ENCODE measurements at places on chromosomes 1 and 21.
A peak's percentile ranks its signal among the peaks of the same experiment; 100 is the strongest.

GRCh38 chr21:29321217-29321616 is 22.5 kb downstream of the BACH1 start:
- no peak for DNase-seq

GRCh38 chr1:177092001-177092400 is 72.5 kb downstream of the ASTN1 start:
- DNase-seq: no peak

GRCh38 chr21:41600556-41600955 is 92.6 kb upstream of the TMPRSS2 start:
- no peak for DNase-seq

DNA sequence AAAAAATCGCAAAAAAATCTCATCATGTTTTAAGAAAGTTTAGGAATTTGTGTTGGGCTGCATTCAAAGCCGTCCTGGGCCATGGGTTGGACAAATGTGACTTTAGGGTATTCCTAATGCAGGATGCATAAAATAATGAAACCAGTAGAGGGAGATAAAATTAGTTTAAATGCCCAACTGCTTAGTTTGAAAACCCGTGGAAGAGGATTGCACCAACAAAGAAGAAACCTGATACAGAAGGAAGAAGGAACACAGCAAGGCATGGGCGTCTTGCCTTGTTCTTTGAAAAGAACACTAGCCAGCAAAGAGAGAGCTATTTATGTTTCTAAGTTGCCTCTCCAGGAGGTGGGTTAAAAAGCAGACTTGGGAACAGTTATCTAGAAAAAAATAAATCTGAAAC is 37.9 kb downstream of the WDR3 start:
- no peak for DNase-seq

DNA sequence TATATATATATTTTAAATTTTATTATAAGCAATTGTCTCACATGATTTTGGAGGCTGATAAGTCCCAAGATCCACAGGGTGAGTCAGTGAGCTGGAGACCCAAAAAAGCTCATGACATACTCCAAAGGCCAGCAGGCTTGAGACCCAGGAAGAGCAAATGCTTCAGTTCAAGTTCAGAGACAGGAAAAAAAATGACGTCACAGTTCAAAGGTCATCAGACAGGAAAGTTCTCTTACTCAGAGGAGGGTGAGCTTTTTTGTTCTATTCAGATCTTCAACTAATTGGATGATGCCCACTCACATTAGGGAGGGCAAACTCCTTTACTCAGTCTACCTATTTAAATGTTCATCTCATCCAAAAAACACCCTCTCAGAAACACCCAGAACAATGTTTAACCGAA is 18.2 kb downstream of the RXRG start:
- no peak for DNase-seq

- DNase-seq: no peak
These were observed 19.2 kb upstream of the COL24A1 start for GRCh38 chr1:86175756-86176155.

GRCh38 chr1:162206749-162207635 is 137.5 kb downstream of the NOS1AP start:
- no peak for DNase-seq

- DNase-seq: no peak
These were observed 1.4 kb downstream of the CSRP1 start for GRCh38 chr1:201505503-201505890.

- no peak for DNase-seq
These were observed 6.1 kb downstream of the CAPZA1 start for GRCh38 chr1:112625696-112626095.

GRCh38 chr1:13829152-13829769 is 129.3 kb downstream of the PRDM2 start:
- no peak for DNase-seq

DNA sequence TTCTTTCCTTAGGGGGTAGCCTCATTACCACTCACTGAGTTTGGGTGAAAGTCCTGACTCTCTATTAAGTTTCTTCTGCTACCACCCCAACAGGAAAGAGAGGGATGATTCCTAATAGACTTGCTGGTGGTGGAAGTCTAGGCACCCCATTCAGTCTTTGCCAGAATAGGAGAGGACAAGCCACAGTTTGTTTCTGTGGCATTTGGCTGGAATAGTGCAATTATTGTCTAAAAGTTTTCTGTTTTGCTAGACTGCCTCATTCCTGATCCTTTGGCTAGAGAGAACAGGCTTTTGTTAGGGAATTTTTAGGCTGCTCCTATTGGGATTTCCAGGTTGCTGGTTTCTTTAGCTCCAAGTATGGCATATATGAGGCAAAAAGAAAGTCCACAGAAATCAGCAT is 9.9 kb upstream of the HJV start:
- DNase-seq: no peak

- no peak for DNase-seq
These were observed 47.1 kb upstream of the CITED4 start for GRCh38 chr1:40909281-40909680.

DNA sequence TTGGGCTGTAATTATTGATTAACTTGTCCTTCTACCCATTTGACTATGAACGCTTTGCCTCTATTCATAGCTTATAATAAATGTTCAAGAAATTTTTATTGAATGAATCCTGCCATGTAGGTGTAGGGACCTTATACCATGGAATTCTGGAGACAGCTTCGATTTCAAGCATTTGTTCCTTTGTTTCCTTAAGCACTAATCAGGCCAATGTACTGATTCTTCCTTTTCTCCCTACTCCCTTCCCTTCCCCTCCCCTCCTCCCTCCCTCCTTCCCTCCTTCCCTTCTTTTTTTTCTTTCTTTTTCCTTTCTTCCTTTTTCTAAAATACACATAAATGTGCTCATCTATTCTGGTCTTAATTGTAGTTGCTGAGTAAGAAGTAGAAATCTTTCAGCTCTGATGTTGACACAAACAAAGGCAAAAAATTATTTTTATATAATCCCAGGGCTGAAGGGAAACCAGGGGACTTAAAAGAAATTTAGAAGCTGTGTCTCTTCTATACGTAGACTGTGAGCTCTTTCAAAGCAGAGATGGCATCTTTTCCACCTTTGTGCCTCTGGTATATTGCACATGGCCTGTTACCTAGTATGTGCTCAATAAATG is 24.9 kb upstream of the DNM3 start:
- DNase-seq: no peak

DNA sequence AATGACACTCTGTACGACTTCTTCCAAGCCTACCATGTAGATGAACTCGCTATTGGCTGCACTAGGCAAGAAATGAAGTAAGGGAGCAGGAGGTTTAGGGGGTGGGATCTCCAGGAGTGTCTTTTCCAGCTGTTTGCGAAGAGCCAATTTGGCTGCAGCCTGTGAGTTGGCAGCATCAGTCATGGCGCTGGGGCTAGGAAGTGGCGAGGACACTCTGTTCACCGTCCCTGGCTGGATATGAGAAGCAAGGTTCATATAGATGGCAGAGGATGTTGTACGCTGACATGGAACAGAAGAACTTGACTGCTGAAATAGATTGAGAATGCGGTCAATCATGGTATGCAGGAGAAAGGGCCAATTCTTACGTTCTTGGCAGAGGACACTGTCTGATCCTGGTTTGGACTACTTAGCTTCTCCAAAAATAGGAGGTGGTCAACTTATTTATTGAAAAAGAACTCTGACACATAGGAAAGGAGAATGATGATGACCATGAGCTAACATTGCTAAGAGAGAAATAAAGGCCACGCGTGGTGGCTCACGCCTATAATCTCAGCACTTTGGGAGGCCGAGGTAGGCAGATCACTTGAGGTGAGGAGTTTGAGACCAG is 41.2 kb downstream of the SLC27A3 start:
- DNase-seq: no peak

DNA sequence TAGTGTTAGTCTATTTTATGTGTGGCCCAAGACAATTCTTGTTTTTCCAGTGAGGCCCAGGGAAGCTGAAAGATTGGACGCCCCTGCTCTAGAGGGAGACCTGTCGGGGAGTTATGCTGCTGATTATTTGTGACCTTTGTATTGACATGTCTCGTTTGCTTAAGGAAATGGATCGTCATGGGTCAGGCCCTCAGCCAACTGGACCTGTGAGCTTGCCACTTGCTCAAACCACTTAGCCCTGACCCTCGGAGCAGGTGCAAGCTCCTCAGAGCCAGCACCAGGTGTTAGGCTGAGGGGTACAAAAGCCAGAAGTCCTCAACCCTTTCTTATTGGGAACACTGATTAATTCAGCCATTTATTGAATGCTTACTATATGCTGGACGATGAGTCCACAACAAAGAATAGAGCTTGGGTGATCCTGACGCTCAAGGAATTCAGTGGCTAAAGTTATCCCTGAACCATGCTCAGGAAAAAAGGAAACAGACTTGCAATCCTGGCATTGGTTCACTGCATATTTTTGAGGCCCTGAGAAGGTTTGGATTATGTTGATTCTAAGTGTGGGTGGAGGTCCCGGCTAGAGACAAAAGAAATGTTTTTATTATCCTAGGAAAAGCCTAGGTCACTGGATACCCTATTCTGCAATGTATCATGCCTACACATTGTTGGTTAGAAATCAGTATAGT is 19.0 kb downstream of the TGFB2 start:
- no peak for DNase-seq

GRCh38 chr1:116962987-116963639 is 38.4 kb upstream of the CD101 start:
- DNase-seq: no peak

GRCh38 chr21:41865002-41865777 is 14.0 kb downstream of the PRDM15 start:
- no peak for DNase-seq

DNA sequence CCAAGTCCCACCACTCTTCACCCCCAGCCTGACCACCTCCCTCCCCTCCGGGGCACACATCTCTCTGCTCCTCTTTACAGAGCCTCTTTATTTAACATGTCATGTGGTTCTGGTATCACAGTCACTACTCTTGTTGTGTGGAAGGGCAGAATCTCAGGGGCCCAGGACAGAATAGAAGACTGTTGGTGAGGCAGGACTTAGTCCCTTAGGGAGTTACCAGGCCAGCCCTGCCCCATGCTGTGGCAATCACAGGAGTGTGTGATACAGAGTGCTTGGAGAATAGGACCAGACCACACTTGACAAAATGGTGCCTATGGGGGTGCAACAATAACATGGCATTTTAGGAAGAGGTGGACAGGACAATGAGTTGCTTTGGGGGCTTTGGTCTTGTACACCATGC is 43.0 kb upstream of the CRNN start:
- DNase-seq: no peak

DNA sequence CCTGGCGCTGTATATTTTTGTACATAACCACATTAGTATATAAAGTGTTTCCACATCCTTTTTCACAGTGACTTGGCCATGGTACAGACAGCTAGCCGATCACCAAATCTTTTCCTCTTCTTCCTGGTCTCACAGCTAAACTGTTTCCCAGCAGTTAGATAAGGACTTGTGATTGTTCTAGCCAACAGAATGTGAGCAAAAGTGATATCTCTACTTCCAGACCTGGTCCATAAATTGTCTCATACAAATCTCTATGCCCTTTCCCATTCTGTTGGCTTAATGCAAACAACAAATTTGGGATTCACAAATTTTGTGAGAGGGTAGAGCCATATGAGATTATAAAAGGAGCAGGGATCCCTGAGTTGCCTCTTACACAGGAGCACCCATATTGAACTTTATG is 19.5 kb downstream of the PAFAH2 start:
- DNase-seq: no peak

DNA sequence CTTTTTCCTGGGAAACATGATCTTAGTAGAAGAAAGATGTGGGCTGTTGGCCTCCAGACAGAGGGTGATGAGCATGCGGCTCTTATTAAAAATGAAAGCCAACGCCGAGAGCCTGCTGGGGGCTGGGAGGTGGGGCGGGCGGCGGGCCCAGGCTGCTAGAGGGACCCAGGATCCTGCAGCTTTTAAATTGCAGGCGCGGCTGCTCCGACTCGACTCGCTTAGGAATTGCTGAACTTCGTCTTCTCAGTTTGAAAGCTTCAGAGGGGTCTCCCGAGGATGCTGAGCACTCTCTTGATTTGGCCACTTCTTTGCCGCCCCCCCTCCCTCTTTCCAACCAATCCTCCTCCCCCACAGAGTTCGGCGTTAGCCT is 1.2 kb downstream of the AGPAT3 start:
- DNase-seq: peak; percentile 40

DNA sequence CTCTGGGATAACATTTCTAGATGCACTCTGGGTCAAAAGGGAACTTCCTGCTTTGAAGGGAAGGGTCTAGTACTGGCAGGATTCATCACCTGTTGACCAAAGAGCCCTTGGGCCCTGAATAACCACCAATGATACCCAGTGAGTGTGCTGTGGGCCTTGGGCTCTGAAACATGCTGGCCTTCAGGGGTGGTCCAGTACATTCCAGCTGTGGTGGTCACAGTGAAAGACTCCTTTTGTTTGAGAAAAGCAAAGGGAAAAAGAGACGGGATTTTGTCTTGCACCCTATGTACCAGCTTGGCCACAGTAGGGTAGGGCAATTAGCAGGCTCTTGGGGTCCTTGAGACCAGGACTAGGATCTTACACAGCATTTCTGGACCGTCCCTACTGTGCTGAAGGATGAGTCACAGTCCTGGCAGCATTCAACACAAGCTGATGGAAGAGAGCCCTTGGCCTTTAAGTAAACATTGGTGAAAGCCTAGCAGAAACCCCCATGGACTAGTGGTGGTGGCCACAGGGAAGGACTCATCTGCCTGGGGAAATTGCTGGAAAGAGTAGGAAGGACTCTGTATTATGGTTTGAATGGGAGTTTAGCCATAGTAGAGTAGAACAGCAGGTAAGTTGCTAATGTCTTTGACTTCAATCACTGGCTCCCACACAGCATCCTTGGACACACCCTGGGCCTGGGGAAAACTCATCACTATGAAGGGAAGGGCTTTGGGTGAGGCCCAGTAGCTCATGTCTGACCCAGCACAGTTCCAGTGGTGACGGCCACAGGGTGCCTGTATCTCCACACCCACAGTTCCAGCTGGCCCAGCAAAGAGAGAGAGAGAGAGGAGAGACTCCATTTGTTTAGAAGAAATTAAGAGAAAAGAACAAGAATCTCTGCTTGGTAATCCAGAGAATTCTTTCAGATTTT is 87.5 kb downstream of the COL24A1 start:
- no peak for DNase-seq

- DNase-seq: no peak
These were observed 2.7 kb downstream of the LCE1F start for GRCh38 chr1:152777510-152778137.

- no peak for DNase-seq
These were observed 14.3 kb upstream of the GPR52 start for GRCh38 chr1:174433451-174433850.

- no peak for DNase-seq
These were observed 22.7 kb downstream of the CCN1 start for GRCh38 chr1:85603086-85603880.

GRCh38 chr21:16534408-16535101 is 804.8 kb downstream of the USP25 start:
- DNase-seq: no peak

DNA sequence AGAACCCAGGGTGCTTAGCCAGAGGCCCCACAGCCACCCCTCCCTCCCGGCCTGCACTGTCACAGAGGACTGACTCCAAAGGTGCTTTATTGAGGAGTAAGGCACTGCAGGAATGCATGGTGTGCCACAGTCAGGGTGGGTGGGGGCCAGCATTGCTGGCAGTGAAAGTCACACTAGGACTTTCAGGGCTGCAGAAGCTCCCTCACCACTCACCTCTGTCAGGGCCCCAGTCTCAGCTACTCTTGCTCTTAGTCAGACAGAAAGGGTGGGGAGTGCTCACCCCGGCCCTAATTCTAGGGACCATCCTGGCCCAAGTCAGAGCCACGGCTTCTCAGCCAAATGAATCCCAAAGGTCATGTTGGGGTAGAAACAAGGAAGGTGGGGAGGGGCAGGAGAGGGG is 19.4 kb downstream of the KNCN start:
- DNase-seq: no peak

- no peak for DNase-seq
These were observed 7.5 kb upstream of the FNDC5 start for GRCh38 chr1:32878183-32878582.
